Activated effector memory CD4-positive, alpha-beta T cell treated with anti-CD3 and anti-CD28 coated beads, Interleukin-2, amount 50 U/mL, for 16 hours (primary cell): ENCODE measurements at places on chromosomes 1 and 21.

DNA sequence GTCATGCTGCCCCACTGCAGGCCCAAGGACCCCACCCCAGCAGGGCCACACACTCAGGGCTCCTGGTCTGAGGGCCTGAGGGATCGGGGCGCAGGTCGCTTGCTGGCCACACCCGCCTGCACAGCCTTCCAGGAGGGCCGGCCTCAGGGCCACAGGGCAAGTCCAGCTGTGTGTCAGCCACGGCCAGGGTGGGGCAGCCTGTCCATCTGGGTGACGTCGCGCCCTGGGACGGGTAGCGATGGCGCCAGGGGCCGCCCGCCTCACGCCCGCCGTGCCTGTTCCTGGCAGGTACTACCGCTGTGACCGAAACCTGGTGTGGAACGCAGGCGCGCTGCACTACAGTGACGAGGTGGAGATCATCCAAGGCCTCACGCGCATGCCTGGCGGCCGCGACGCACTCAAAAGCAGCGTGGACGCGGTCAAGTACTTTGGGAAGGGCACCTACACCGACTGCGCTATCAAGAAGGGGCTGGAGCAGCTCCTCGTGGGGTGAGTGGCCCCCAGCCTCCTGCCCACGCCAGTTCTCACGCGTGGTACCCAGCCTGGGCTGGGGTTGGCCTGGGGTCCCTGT lies 2.5 kb downstream of the COL6A1 start:
- peak; percentile 64 for DNase-seq

- DNase-seq: peak; percentile 74
Measured at GRCh38 chr1:247118946-247119446, 14.8 kb upstream of the ZNF669 start.

- DNase-seq: peak; percentile 83
Measured at GRCh38 chr1:6358757-6359201, 34.8 kb downstream of the ACOT7 start.

- no peak for DNase-seq
Measured at GRCh38 chr1:77514921-77515776, 167.3 kb downstream of the ZZZ3 start.

DNA sequence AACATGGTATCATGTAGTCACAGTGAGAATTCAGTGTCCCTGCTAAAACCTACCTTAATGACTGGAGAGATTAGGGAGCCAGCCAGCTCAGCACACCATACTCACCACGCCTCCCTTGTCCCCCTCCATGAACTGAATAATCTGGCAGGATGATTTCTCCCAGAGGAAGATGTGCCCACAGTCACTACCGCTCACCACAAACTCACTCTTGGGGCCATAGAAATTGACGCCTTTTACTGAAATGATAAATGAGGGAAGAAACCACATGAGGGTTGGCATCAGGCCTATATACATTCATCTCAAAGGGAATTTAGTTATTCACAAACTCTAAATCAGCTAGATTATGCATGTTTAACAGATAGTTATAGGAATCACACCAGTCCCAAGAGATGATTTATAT lies 17.4 kb downstream of the PEA15 start:
- DNase-seq: no peak

DNA sequence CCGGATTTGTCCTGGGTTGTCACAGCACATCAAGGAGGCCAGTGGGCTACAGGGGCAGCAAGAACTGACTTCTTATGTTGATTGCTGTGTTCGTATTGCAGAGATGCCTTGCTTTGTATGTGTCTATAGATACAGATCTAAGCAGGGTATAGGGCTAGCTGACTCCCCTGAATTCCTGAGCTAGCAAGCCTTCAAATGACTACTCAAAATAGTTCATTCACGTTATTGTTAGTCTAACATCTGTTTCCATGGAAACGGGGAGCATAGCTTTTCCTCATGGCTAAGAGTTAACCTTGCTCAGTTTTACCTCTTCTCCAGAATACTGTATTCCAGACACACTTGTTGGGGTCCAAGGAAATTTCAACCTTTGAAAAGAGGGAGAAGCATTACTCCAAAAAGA lies 24.1 kb downstream of the TRIM45 start:
- no peak for DNase-seq

DNA sequence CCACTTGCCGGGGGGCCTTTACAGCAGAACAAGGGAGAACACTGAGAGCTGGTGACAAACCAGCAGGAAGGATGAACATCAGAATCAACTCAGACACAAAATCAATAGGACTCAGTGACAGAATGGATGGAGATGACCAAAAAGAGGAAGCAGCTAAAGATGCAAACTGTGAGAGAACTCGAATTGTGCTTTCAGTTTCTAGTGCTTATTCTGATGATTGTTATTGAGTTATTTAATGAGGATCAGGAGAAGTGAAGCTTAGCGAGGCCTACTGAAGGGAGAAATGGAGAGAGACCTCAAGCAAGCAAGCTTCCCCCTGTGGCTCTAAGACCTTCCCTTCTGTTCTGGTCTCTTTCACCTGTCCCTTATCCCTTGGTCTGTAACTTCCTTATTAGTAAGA lies 30.3 kb upstream of the TMEM125 start:
- no peak for DNase-seq

DNA sequence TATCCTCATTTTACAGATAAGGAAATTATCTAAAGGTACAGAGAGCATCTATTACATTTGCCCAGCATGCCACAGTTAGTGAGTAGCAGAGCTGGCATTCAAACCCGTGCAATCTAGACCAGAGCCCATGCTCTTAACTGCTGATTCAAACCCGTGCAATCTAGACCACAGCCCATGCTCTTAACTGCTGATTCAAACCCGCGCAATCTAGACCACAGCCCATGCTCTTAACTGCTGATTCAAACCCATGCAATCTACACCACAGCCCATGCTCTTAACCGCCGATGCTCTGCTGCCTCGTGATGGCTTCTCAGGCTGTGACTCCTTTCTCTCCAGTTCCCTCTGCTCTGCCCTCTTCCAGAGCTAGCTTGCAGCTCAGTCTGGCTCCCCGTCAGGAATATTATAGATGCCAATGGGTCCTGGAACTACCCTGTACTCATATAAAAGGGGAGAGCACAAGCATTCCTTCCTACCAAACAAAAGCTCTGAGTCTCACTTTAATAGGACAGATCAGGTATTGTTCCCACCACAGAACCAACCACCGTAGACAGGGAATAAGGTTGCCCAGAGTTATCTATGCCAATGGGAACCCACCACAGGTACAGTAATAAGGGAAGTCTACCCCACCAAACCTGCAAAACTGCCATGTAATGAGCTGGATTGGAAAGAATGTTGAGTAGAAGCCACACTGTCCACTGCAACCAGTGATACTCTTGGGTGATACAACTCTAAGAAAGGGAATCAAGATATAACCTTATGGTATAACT lies 78.4 kb downstream of the SMYD3 start:
- no peak for DNase-seq

GRCh38 chr1:214547747-214548146 lies 3.7 kb downstream of the PTPN14 start:
- no peak for DNase-seq

DNA sequence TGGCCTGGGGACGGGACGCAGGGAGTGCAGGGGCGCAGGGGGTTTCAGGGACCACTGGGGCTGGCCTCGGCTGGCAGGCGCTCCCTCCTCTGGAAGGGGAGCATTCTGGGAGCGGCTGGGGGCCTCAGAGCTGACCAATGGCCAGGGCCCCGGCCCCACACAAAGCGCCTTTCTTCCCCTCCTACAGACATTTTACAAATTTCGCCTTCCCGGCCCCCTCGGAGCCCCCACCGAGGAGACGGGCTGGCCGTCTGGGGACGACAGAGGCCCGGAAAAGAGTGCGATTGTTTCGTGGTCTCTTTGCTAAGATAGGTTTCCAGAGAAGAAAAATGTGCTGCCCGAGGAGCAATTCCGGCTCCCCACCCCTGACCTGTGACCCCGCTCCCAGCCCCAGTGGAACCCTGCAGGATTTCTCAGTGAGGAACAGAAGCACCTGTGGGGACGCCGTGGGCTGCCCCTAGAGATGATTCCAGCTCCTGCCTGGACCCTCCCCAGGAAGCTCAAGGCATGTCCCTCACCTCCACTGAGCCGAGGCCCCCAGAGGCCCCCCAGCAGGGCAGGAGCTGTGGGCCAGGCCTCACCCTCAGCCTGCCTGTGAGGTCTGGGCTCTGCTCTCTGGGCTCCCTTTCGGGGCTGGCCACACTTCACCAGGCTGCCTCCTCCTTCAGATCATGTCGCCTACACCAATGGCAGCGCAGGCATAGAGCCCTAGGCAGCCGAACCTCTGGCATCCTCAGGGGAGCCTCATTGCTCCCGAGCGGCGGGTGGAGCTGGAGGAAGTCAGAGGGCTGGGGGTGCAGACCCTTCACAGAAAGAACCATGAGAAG lies 15.0 kb upstream of the PLEKHG5 start:
- no peak for DNase-seq

GRCh38 chr1:206025283-206025820 lies 1.7 kb upstream of the CTSE start:
- no peak for DNase-seq

GRCh38 chr1:208007938-208008342 lies 97.0 kb upstream of the CD34 start:
- no peak for DNase-seq

DNA sequence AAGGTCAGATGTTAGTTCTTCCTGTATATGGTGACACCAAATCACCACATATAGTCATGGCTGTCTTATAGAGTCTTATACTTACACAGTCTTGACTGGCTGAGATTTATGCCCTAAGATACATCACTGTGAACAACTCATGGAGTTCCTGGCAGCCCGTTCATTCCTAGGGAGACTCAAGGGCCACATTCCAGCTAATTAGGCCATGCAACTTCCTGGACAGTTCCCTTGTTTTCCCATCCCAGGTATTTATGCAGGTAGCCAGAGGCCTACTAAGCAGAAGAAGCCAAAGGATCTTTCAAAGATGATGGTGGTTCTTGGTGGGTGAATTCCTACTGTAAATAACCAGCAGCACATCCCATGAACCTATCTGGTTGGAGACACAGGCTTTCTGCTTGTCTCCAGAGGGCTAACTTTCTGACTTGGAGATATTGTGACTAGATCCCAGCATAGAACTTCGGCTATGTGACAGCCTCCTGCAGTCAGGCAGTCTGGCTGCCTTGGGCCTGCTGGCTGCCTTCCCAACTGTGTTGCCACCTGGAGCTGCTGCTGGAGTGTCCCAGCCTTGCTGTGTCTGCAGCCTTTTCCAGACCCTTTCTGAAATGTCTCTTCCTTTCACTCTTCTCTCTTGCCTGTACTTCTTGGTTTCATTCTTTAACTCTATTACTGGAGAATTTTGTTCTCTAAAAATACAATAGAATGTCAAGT lies 283.8 kb downstream of the CACNA1E start:
- DNase-seq: no peak

- no peak for DNase-seq
Measured at GRCh38 chr1:96346719-96347118, 374.9 kb upstream of the PTBP2 start.

DNA sequence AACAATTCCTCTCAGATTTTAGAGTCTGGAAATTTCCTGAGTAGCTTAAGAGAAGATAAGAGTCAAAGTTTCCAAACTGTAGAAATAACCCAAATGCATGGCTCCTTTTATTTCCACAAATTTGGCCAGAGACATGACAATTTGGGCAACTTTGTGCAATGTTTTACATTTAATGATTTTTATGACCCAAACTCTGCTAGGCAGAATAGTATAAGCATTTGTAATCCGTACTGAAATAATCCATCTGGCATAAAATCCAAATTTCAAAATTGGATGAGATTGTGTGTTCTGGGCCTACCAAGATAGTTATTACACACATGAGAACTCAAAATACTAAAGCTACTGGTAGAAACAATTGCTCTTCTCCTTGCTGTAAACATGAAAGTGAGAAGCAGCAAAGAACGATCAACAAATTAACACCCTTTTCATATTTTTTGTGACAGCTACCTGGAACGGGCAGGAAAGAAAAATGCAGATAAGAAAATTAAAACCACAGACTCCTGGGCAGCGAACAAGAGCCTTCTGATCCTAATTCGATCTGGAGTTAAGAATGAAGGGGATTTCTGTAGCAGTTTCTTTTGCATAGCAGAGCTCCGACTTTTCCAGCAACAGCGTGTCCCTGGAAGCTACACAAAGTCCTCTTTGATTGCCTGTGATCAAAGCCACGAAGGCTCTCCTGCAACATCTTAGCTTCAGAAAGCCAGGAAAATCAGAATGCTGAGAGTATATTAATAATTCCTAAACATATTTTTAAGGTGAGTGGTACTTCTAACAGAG lies 191.2 kb downstream of the GRIK1 start:
- no peak for DNase-seq

DNA sequence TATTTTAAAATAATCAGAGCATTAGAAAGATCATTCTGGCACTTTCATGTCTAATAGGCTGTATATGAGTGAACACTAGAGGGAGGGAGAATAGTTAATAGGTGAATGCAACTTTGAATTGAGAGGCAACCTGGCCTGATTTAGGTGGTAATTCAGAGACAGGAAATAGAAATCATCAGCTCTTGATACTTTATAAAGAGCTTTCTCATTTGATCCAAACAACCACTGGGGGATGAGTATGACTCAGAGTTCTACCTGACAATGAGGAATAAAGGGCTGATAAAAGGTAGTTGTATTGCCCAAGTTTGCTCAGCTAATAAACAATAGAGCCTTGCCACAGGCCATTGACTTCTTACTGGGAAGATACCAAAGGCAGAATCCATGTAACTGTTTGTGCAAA lies 5.2 kb upstream of the FAM89A start:
- no peak for DNase-seq

DNA sequence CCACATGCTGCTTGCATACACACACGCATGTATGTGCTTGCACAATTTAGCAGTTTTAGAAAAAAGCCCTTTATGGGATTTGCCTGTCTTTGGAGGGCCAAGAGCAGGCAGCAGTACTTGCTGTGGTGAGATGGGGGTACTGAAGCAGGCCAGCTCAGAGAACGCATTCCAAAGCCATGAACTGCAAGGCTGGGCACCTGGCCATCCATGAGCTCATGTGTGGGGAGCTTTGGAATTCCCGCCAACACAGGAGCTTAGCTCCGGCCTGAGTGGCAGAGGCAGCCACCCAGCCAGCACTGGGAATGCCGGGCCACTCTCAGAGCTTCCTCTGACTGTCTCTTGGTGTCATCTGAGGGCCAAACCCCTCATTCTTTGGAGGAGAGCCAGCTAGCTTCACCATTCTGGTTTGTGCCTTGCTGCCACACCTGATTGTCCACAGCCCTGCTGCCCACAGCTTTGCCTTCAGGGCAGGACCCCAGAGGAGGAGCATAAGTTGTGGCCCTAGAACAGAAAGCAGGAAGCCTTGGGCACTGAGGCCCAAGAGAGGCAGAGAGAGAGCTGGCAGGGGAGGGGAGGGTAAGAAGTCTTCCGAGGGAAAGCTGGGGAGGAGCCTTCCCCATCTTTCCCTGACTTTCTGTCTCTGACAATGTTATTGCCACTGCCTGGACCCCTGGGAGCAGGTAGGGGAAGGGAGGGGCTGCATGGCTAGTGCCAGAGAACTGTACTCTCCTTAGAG lies 92.1 kb upstream of the POU3F1 start:
- DNase-seq: no peak

- no peak for DNase-seq
Measured at GRCh38 chr1:14614341-14614740, 15.9 kb downstream of the KAZN start.

GRCh38 chr1:40838045-40838979 lies 23.9 kb downstream of the CITED4 start:
- DNase-seq: no peak
